Right renal cortex interstitium (tissue), 3 donors: ENCODE measurements at places on chromosomes 2 and 18.

GRCh38 chr2:127647242-127648190 lies 1.6 kb downstream of the GPR17 start:
- no peak for DNase-seq

GRCh38 chr18:49980896-49981295 lies 167.6 kb upstream of the ACAA2 start:
- DNase-seq: no peak

- DNase-seq: no peak
Measured at GRCh38 chr2:206031162-206031784, 54.7 kb downstream of the INO80D start.

- no peak for DNase-seq
Measured at GRCh38 chr2:28108143-28108542, 217.6 kb downstream of the BABAM2 start.
